ENCODE measurements at places on chromosomes 5 and 9.

DNA sequence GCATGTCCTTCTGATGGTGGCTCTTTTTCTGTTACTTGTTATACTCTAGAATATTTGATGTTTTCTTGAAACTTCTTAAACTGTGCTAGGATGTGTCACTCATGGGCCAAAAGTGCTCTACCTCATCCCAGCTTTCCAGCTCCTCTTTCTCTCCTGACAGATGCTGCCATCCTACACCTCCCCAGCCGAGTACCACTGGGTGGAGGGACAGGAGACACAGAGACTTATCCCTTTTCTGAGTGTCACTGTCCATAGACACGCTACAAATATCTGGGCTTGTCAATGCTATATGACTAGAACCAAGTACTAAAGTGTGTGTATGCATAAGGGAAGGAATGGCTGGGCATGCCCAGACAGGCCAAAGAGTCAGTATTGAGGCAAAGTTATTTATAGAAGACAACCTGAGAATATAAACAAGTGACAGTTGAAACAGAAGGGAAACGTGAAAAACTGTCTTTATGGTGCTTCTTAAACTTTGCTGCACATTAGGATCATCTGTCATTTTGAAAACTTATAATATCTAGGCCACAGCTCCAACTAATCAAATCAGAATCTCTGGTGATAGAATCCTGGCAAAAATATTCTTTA is 188.0 kb downstream of the CARTPT start:
- no peak for DNase-seq

DNA sequence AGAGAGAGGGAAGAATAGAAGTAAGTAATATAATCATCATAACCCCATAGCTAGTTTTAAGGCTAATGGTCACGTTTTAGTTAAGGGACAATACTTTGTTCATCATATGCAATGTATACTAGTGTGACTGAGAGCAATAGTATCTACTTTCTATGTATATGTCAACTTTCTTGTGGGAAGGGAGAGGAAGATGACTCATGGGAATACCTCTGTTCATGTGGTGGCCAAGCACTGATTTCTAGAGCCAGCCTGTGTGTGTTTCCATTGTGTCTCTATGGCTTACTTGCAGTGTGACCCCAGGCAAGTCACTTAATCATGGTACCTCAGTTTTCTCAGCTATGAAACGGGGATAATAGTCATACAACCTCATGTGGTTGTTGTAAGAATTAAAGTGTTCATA is 639.6 kb downstream of the CETN3 start:
- DNase-seq = no peak

DNA sequence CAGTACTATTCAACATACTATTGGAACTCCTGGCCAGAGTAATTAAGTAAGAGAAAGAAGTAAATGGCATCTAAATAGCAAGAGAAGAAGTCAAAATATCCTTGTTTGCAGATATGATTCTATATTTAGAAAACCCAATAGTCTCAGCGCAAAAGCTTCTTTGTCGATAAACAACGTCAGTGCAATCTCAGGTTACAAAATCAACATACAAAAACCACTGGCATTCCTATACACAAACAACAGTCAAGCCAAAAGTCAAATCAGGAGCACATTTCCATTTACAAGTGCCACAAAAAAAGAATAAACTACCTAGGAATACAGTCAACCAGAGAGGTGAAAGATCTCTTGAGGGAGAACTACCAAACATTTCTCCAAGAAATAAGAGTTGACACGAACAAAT is 1901.9 kb upstream of the ACO1 start:
- no peak for DNase-seq

DNA sequence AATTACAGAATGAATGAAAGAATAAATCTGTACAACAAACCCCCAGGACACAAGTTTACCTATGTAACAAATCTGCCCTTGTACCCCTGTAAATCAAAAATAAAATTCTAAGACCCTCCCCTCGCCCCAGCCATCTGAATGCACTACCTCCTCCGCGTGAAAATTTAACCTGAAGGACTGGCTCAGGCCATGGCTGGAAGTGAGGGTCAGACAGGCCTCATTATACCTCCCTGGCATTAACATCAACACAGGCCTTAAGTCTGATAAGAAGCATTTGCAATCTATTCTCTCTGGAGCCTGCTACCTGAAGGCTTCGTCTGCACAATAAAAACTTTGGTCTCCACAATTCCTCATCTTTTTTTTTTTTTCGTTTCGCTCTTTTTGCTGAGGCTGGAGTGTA is 48.7 kb upstream of the TTC39B start:
- no peak for DNase-seq

- DNase-seq = no peak
Observed at GRCh38 chr9:92979283-92980056, 32.1 kb downstream of the FGD3 start.

DNA sequence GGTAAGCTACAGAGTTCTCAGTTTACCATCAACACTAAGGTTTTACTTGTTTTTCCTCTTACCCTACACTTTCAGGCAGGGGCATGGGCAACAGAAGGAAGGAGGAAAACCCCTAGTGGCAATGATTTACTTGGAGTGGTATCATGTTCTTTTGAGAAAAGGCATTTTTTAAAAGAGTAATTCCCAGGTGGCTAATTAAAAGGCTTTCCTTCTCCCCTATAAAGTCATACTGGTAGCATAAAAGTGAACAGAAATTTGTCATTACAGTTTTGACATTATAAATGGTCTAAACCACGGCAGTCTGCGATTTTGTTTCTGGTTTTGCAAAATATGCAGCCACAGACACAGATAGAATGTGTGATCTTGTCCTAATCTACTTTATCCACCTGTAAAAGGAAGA is 30.9 kb upstream of the OR2K2 start:
- DNase-seq = no peak

- DNase-seq = no peak
Observed at GRCh38 chr9:72902268-72902667, 50.6 kb downstream of the ALDH1A1 start.

DNA sequence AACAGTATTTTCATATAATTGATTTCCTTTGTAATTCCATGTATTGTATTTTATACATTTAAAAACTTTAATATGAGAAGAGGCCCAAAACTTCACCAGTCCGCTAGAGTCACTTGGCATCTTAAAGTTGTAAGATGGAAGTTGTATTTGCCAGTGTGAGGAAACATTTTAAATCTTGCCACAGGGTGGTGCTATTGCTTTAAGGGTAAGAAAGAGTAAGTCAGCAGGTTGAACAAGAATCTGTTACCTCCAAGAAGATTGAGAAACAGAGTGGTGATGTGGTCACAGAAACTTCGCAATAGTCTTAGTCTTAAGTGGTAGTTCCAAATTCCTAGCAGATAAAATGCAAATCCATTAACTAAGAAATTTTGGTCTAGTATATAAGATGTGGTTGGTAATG is 39.8 kb upstream of the RANBP6 start:
- no peak for DNase-seq

DNA sequence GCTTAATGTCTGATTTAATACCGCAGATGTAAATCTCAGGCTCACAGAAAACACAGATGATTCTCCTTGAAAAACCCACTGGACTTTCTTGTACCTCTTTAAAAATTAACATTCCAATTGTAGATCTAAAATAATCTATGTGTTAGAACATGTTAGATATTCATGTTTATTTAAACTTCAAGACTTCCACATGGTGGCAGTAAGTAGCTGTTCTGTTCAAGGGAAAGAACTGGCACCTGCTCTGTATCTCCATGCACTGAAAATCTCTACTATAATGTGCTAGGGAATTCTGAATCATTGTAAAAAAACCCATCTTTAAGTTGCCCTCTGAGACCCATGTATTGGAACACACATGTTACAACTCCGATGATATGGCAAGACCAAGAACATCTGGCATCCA is 366.9 kb downstream of the DMRTA1 start:
- DNase-seq = no peak

- DNase-seq = no peak
Observed at GRCh38 chr5:128966846-128967245, 1.6 kb downstream of the SLC27A6 start.

- DNase-seq = no peak
Observed at GRCh38 chr5:159104051-159104651, 4.4 kb upstream of the EBF1 start.

DNA sequence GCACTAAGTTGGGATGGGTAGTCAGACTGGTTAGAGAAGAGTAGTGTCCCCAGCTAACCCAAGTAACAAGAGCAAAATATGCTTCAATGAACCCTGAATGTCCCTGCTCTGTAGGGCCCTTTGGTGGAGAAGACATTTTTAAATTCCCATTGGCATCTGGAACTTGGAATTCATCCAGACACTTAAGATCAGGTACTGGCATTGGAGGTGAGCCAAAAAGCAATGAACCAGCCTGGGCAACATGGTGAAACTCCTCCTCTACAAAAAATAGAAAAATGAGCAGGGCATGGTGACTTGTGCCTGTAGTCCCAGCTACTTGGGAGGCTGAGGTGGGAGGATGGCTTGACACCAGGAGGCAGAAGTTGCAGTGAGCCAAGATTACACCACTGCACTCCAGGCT is 58.9 kb upstream of the ZNF618 start:
- DNase-seq = no peak

DNA sequence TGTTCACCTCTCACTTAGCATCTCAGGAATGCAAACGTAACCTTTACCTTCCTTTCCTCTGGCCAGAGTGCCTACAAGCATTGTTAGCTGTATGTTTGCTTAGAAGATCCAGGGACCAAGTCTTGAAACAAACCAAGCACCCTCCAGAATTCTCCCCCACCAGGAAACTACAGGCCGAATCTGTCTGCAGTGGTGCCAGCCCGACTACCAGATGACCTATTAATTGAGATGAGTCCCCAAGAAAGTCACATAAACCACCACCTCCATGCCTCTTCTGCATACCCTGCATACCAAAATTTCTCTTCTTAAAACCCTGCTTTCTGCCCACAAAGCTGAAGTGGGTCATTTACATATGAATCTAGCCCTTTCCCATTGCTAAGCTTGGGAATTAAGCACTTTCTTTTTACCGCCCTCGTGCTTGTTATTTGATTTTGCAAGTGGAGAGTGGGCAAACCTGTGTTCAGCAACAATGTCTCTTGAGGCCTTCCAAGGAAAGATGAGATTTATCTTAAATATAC is 1239.1 kb downstream of the CDH12 start:
- DNase-seq = no peak

- DNase-seq = no peak
Observed at GRCh38 chr9:38177680-38178079, 108.7 kb upstream of the SHB start.

All from stimulated activated CD4-positive, alpha-beta T cell treated with anti-CD3 and anti-CD28 coated beads, Interleukin-15, amount 100 ng/mL, for 48 hours (primary cell).